ENCODE measurements at places on chromosomes 2 and 18.

GRCh38 chr2:69703189-69703588, 38.7 kb upstream of the ANXA4 start:
- DNase-seq, result no peak

GRCh38 chr2:149129433-149129832, 90.9 kb downstream of the LYPD6B start:
- no peak for DNase-seq

GRCh38 chr2:64018701-64019082, 536 bp downstream of the VPS54 start:
- DNase-seq, result peak; percentile 15

DNA sequence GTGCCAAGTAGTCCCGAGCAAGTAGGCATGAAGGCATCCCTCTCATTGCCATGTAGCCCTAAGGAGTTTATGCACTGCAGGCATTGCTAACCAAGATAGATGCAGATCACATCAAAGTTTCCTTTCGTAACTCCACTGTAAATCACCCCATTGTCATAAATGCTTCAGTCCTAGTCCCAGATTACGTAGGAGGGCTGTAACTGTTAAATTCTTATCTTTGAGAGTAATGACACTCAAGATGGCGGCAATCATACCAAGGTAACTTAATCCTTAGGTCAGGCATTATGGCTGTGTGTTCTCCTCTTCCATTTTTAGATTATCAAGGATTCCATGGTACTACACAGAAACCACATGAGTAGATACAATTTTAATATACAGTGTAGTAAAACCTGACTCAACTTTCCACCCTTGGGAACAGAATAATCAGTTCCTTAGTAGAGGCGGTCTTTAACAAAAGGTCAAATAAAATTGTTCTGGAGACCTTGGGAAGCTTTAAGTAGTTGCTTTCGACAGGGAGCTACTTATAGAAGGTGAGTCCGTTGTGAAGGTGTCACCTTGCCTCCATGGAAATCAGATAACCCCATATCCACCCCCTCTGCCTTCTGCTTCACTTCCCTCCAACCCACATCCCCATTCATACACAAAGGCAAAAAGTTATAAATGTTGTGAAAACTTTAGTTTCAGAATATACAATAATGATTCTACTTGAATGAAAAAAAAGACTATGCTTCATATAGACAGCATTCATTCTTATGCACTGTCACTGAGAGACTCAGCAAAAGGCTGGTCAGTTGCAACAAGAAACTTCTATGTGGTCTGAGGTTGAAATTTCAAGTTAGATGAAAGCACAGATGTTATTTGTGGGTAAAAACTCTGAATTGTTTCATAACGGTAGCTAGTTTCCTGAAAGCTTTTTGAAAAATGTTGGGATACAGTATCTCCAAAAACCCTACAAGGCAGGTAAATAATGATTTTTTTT, 64.8 kb upstream of the GALNT5 start:
- no peak for DNase-seq

GRCh38 chr2:144517866-144518747, 1.8 kb downstream of the ZEB2 start:
- no peak for DNase-seq

- no peak for DNase-seq
Measured at GRCh38 chr2:126952216-126952615, 53.5 kb downstream of the TEX51 start.

DNA sequence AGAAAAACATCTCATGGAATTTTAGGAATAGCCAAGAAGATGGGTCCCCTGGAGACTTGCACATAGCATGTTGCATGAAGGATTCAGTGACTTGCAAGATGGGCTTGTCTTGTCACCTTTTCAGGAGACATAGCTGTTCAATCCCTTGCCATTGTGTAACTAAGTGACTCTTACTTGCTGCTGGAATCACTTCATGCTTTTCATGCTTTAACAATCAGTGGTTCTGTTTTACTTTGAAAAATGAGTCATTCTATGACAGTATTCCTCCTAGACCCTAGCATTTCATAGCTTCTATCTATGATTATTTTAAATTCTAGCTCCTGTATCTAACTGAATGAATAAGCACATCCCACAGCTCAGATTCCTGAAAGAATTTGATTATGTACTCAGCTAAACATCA, 2.8 kb downstream of the KYNU start:
- no peak for DNase-seq

- no peak for DNase-seq
Measured at GRCh38 chr2:56318147-56318546, 134.4 kb downstream of the CCDC85A start.

DNA sequence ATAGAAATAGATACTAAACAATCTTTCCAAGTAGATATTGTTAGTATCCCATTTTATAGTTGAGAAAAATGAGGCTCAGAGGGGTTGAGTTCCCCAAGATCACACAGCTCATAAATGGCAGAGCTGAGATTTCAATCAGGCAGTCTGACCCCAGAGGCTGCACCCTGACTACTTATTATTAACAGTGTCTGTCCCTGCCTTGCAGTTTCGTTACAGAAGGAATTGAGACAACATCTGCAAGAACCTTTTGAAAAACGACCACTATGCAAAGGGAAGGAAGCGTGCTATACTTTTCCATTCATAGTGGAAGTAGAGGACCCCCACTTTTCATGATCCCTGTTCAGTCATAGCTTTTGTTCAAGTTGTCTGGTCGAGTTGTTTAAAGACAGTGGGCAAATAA, 53.2 kb upstream of the SEC11C start:
- DNase-seq, result no peak

GRCh38 chr2:30300456-30301221, 69.3 kb downstream of the LBH start:
- no peak for DNase-seq

DNA sequence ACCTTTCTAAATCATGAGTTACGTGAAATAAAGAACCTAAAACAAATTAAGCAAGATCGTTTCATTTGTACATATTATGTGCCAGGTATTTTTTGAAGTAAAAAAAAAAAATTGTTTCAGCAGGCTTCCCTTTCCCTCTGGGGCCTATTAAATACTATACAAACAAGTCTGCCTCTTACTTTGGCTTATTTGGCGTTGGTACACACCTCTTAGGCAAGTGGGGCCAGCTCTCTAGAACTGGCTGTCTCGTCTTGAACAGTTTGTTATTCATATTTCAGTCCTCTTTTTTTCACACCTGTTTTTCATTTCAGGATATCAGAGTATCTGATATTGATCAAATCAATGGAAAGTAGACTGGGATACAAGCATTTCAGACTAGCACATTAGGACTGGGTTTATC, 27.4 kb upstream of the PPP3R1 start:
- no peak for DNase-seq

- no peak for DNase-seq
Measured at GRCh38 chr18:50726960-50727589, 92.7 kb downstream of the MRO start.

DNA sequence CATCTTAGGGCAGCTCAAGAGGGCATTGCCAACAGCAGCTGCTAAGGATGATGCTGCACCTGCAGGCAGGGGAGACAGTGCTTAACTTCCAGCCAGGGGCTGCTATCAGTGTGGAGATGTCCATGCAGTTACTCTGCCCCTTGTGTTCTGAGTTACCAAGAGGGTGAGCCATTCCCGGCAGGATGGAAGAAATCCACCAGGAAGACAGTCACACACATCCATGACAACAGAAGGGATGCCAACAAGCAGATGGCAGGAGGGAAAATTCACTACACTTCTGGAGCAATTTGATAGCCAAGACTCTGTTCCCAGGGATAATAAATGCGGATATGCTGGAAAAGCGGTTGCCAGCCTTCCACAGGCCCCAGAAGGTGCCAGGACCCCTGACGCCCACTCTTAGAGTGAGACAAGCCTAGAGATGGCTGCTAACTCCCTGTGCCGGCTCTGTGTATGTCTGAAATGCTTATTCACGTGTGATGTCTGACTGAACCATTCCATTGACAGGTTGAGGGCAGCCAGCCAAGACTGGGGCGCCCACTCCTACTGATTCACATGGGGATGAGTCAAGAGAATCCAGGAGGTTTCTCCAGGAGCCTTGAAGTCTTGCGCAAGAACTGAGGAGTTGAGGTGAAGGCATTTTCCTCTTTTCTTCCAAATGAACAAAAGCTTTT, 24.5 kb downstream of the LOXHD1 start:
- no peak for DNase-seq

- no peak for DNase-seq
Measured at GRCh38 chr2:12674644-12675328, 42.0 kb upstream of the TRIB2 start.

DNA sequence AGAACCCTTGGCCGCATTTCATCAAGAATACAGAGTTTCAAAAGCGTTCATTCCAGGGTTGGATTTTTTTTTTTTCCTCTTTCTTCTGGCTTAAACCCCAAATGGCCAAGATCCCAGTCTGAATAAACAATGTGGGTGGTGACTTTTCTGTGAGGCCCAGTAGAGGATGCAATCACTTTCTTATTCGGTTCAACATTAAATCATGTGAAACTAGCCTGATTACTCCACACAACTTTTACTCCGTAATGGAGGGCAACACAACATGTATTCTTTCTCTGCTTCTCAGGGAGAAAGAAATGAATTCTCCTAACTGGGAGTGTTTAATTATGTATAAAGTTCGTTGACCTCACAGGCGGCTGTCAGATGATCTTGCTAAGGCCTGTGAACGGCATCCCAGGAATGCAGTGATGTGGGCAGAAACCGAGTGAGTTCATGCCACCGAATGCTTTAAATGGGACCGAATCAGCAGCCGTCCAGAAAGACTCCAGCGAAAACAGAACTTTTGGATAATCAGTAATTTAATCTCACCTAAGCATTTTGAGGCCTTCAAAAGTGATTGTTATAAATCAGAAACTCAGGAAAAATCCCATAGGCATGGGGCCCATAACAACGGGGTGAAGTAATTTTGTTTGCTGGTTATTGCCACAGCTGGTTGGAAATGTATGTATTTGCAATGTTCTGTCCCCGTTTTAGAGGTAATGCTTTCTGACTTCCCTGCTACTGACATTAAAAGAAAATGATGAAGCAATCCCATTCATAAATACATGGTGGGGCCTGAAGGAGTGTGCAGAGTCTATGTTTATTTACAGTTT, 81.5 kb downstream of the BCL2 start:
- DNase-seq, result no peak

GRCh38 chr2:163774862-163775261, 39.1 kb upstream of the FIGN start:
- no peak for DNase-seq

GRCh38 chr2:11237122-11237521, 81.9 kb downstream of the SLC66A3 start:
- no peak for DNase-seq

GRCh38 chr18:40413160-40413559, 1541.9 kb upstream of the PIK3C3 start:
- no peak for DNase-seq

DNA sequence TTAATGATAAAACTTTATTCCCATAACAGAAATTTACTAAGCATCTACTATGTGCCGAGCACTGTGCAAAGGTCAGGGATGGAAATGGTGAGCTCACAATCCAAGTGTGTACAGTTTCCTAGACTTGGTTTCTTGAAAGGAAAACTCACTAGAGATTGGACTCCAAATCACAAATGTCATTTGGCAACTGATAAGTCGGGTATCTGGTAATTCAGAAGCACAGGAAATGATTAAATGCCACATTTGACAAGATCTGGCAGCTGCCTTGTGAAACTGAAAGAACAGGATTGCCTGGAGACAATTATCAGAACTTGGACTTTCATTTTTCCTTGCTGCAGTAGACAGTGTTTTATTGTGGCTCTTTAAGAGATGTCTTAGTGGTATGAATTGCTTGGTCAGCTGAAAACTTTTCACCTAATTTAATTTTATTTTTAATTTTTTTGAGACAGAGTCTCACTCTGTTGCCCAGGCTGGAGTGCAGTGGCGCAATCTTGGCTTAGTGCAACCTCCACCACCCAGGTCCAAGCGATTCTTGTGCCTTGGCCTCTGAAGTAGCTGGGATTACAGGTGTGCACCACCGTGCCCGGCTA, 19.2 kb downstream of the ITGA6 start:
- DNase-seq, result no peak

DNA sequence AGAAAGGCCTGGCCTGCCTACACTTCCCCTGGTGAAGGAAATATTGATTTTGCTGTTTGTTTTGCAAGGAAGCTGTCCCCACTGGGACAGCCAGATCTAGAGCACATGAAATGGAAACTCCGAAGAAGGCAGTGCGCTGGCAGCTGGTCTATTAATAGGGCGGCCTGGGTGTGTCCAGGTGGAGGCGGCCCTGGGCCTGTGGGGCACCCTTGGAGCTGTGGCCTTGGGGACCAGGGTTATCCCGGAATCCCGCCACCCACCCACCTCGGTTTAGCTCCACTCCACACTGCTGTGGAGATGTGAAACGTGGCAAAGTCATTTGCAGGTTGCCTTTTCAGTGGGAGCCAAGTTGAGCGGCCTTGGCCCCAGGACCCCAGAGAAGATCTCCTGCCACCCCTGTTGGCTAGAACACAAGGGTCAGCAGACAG, 204.3 kb downstream of the KLHL29 start:
- DNase-seq, result no peak

DNA sequence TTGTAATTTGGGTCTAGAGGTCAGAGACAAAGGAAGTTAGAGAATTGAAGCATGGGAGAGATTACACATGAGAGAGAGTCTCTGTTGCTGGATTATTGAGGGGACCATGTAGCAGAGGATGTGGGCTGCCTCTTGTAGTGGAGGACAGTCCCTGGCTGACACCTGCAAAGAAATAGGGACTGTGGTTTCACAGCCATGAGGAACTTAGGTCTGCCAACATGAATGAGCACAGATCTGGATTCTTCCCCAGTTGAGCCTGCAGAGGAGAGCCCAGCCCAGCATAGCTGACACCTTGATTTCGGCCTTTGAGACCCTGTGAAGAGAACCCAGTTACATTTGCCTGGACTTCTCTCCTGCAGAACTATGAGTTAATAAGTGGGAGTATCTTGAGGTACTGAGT, 179.5 kb upstream of the TWIST2 start:
- DNase-seq, result no peak

DNA sequence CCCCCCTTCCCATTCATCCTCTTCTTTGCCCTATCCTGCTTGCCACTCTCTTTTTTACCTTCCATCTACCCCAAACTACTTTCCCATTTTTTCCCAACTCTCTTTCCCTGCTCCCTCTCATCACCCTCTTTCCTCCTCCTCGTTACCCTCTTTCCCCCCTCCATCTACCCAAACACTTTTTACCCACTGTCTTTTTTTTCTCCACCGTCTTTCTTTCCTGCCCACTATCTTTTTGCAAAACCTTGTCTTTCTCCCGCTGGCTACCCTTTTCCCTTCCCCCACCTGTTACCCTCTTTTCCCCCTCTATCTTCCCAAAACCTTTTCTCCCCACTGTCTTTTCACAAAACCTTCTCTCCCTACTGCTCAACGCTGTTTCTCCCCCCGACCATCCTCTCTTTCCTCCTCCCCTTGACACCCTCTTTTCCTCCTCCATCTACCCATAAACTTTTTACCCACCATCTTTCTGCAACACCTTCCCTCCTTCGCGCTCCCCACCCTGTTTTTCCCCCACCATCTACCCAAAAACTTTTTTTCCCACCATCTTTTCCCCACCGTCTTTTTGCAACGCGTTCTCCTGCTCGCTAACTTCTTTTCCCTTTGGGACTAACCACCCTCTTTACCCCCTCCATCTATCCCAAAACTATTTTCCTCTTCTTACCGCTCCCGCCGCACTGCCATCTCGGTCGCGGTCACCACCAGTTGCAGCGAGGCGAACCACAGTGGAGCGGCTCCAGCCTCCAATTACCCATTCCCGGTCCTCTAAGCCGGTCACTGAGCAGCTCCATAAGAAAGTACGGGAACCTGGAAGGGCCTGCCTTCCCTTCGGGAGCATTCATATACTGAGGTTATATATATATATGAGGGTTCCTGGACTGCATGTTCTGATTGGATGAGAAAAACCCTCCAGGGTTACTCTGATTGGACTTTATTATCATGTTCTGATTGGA, 15.0 kb downstream of the CCDC74A start:
- DNase-seq, result no peak

GRCh38 chr18:80201739-80202138, 45.6 kb downstream of the PARD6G start:
- DNase-seq, result no peak

Data from stimulated activated CD8-positive, alpha-beta memory T cell treated with anti-CD3 and anti-CD28 coated beads, Interleukin-12 subunit alpha, Interleukin-12 subunit beta, amount 100 ng/mL, for 1 hour (primary cell).